ENCODE measurements at places on chromosomes 6 and 20. TPM values are rescaled to one million over a fixed set of nuclear protein-coding genes. Genes with fewer than 3 reads are reported as not detected.

GRCh38 chr6:41691426-41692079 is 43.9 kb downstream of the TFEB start:
- no peak for DNase-seq

DNA sequence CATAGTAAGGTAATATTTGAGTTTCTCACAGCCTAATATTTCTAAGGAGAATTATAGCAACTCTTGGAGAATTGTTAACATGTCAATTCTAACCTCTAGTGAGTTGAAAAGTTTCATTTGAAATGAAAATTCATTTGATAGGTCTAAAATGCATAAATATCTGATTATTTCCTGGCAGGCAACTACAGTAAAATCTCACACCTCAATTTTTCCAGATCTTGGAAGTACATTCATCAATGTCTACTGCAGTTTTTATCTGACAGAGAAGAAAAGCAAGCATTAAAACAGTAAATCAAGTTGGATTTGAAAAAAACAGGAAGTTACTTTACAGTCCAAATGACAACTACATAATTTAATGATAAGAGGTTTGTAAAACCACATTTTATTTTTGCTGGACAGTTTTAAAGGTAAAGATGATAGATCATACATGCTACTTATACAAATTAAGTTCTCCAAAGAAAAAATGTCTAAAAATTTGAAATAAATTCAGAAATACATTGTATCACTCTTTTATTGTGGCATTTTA is 631.3 kb downstream of the EYS start:
- no peak for DNase-seq

FAM110A gene
- total RNA-seq, result 1.8 TPM

DNA sequence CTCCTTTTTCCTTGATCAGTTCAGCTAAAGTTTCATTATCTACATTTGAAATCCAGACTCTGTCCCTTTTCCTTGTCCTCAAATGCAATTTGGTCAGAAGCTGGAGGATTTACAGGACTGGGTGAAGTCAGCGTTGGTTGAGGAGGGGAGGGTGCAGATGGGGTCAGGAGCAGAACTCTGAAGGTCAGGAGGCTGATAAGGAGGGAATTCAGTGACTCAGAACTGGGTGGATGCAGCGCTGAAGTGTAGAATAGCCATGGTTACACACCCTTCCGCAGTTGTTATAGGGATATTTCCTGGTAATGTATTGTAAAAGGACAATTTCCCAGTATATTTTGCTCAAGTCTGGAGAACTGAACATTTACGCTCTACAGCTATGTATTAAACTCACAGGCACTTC is 133.1 kb upstream of the FOXA2 start:
- DNase-seq, result no peak

C20orf204 gene
- total RNA-seq, result 0.86 TPM

- DNase-seq, result no peak
Observed at GRCh38 chr20:46494077-46494476, 19.3 kb downstream of the ZNF334 start.

GRCh38 chr6:42224222-42225028 is 6.8 kb upstream of the MRPS10 start:
- no peak for DNase-seq

SOBP gene
- 28.7 TPM for total RNA-seq

GRCh38 chr6:24016286-24016685 is 109.7 kb upstream of the NRSN1 start:
- DNase-seq, result no peak

DNA sequence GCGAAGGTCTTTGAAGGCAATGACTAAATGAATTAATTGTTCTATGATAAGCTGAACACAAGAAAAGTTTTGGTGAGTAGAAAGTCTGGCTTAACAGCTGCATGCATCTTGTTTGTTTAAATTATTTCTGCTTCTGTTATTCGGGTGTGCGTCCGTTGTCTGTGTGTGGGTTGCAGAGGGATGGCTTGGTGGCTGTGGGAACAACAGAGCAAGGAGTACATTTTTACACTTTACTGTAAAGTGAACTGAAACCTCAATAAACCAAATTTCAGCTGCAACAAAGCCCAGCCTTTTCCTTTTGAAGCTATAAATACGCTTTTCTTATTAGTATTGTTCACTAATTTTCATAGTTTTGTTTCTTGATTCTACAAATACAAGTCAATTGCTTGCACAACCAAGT is 3.5 kb upstream of the LAMP5 start:
- DNase-seq, result no peak

- no peak for DNase-seq
Observed at GRCh38 chr20:39853636-39854035, 835.4 kb downstream of the MAFB start.

GRCh38 chr20:40744072-40744817 is 55.2 kb upstream of the MAFB start:
- no peak for DNase-seq

- DNase-seq, result no peak
Observed at GRCh38 chr20:22381812-22382416, 202.5 kb downstream of the FOXA2 start.

GRCh38 chr20:11712639-11713160 is 205.0 kb upstream of the BTBD3 start:
- DNase-seq, result no peak

DNA sequence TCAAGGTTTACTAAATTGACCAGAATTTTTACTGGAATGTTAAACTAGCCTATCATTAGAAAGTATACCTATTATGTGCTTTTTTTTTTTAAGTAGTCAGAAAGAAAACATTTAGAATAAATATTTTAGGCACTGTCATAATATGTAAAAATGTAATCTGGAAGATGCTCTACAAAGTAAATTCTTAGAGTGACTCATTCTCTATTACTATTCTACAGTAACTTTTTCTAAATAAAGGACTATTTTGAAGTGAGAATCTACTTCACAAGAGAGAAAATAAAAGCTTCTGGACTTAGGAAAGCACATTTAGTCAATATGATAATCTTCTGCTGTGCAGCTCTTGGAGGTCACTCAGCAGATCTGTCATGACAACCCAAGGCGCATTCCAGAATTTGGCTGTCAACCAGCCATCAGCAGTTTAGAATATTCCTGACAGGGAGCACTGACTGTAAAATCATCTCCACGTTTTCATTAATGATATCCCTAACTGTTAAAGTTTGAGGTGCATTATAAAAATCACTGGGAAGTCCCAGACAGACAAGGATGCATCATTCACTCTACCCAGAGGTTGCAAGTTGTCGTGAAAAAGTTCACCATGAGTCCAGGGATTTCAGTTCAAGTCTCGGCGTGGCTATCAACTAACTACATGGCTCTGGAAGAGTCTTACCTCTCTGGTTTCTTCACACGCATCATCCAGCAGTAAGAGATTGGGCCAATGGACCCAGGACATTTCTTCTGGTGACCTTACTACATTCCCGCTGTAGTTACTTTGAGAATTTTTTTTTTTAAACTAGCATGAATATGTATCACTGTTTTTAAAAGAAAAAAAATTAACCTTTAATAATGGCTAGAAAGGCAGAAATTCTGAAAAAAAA is 374.9 kb downstream of the GJA1 start:
- DNase-seq, result no peak

GRCh38 chr6:54910431-54910884 is 63.9 kb downstream of the FAM83B start:
- no peak for DNase-seq

GRCh38 chr6:127471379-127472255 is 12.4 kb upstream of the KIAA0408 start:
- DNase-seq, result no peak

DNA sequence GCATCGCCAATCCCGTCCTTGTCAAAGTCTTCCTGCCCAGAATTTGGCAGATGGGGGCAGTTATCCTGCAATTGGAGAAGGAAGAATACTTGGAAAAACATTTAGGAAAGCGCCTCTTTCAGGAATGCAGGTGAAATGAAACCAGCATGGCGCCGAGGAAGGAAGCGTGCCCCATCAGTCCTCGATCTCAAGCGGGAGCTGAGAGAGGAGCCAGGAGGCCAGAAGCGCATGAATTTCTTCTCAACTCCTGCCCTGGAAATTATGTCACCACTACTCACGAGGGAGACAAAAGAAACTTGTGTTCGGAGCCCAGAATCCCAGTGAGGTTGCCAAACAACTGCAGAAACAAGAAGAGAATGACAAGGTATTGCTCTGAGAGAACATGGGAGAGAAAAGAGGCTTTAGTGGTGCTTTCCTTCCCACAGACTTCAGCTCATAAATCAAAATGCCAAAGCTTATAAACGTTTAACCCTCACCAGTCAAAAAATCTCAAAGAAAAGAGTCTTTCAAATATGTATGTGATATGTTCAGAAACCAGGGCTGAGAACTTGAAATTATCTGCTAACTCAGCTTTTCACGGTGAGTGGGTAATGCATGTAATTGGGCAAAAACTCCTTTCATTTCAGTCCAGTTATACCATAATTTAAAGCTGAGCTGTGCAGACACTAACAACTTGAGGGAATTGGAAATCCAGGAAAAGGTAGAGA is 23.9 kb downstream of the THBS2 start:
- DNase-seq, result no peak

- no peak for DNase-seq
Observed at GRCh38 chr6:3458706-3459421, 2.0 kb upstream of the SLC22A23 start.

DNA sequence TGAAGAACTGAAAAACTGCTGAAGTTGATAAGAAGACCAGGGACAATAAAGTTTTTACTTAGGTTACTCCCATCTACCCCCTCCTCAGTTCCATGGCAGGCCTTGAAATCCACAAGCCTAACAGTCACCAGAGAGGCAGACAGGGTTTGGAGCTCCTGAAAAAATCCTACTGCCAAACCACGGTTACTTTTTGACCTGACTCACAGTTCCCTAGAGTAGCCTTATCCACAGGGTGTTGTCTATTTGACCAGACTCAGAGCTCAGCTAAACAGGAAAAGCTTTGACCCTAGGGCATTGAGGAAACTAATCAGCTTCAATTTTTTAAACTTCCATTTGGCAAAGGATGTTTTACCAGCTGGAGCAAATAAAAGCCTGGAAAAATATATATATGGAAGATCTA is 257.7 kb upstream of the NT5E start:
- DNase-seq, result no peak

DNA sequence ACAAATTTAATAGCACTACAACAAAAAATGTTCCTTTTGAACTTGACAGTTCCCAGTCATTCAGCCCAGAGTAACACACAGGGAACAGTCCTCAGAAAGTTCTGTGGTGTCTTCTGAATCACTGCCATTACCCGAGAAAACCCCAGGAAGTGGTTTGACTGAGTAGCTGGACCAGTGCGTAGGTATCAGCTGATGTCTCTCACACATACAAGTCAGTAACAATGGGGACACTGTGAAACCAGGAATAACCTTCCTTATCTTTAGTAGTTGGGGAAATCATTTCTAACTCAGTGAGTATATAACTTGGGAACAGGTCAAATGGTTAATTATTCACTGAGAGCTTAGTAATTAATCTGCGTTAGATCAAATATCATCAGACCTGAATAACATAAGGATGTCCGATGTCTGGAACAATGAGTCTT is 73.1 kb downstream of the HIVEP2 start:
- no peak for DNase-seq

- DNase-seq, result no peak
Observed at GRCh38 chr20:4225745-4226144, 210.4 kb upstream of the RNF24 start.

DNA sequence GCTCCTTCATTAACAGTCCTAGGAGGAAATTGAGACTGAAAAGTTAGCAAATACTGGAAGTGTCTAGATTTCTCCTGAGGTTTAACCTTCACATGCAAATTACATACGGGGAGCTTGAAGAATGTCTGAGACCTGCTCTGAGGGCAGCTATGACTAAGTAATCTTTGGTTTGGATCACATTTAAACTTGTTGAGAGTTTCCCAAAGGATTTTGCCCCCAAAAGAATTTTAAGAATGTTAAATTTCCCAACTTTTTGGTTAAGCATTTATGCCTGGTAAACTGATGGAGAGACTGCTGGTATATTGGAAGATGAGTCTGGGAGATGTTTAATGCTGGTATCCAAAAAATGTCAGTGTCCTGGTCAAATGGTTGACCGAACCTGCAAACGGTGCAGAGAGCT is 97.0 kb downstream of the RREB1 start:
- DNase-seq, result no peak

ZNFX1 gene
- 24.0 TPM for total RNA-seq

GRCh38 chr6:57423468-57423867 is 106.0 kb downstream of the PRIM2 start:
- no peak for DNase-seq

PTCHD4 gene
- total RNA-seq, result 1.1 TPM

DNA sequence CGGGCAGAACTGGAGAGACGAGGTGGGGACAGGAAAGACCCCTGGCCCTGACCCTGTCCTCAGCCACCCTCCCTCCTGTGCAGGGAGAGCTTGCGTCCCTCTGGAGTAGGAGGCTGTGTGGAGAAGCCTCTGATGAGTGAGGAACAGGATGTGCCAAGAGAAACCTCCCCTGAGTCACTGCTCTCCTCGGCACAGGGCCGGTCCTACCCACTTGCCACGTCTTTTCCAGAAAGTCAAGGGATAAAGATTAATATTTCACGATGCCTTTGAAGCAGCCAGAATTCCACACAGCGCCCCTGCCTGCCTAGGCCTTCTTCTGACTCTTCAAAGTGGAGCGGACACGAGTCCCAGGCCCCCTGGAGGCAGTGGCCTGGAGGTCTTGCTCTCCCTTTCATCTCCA is 34.9 kb upstream of the THBS2 start:
- no peak for DNase-seq

- no peak for DNase-seq
Observed at GRCh38 chr6:112008482-112008881, 45.4 kb upstream of the CCN6 start.

DNA sequence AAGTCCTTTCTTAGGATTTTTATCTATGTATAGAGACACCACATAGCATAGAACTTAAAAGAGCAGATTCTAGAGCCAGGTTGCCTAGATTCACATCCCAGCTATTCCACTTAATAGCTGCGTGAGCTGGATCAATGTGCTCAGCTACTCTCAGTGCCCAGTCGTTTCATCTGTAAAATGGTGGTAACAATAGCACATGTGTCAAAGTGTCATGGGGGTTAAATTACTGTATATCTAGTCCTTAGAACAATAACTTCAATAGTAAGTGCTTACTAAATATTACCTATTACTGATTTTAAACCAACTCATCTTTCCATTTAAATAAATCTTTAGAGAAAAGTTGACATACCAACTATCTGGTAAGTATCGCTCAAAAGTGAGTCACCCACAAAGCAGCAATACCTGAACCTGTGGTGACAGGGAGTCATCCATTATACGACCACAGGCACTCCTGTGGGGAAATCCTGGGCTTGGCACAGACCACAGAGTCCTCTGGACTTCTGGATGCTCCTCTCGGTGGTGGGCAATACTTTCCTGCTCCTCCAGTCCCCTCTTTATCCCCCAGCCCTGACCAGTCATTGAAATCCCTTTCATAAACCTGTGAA is 154.8 kb downstream of the PDSS2 start:
- no peak for DNase-seq
